ENCODE measurements at places on chromosomes 12 and 14. TPM values are rescaled to one million over a fixed set of nuclear protein-coding genes. Genes with fewer than 3 reads are reported as not detected.

- H3K4me1 ChIP-seq, result peaks cover 24% of the 10 kb centered on the region
- H3K27ac ChIP-seq, result peak overlapping the region; percentile 91
- no peaks in the 10 kb centered on the region for H3K27me3 ChIP-seq
- DNase-seq, result no peak
- peak overlapping the region; percentile 85 for H3K4me3 ChIP-seq
Observed at GRCh38 chr14:22872833-22873520, 1.4 kb downstream of the LRP10 start.

GRCh38 chr12:117452112-117452511 lies 90.7 kb upstream of the NOS1 start:
- H3K36me3 ChIP-seq, result no peaks in the 10 kb centered on the region
- no peak overlapping the region for H3K27ac ChIP-seq
- H3K27me3 ChIP-seq, result no peaks in the 10 kb centered on the region
- no peaks in the 10 kb centered on the region for H3K4me1 ChIP-seq
- no peak for DNase-seq

GRCh38 chr12:14614704-14615121 lies 47.0 kb upstream of the PLBD1 start:
- peak overlapping the region; percentile 97 for H3K27ac ChIP-seq
- peaks cover 49% of the 10 kb centered on the region for H3K4me1 ChIP-seq
- no peaks in the 10 kb centered on the region for H3K36me3 ChIP-seq
- no peaks in the 10 kb centered on the region for H3K27me3 ChIP-seq

- H3K27me3 ChIP-seq, result no peaks in the 10 kb centered on the region
- no peaks in the 10 kb centered on the region for H3K4me1 ChIP-seq
- H3K36me3 ChIP-seq, result no peaks in the 10 kb centered on the region
- H3K4me3 ChIP-seq, result no peak overlapping the region
- no peak overlapping the region for H3K27ac ChIP-seq
Observed at GRCh38 chr12:6620137-6620884, 13.1 kb upstream of the CHD4 start.

DNA sequence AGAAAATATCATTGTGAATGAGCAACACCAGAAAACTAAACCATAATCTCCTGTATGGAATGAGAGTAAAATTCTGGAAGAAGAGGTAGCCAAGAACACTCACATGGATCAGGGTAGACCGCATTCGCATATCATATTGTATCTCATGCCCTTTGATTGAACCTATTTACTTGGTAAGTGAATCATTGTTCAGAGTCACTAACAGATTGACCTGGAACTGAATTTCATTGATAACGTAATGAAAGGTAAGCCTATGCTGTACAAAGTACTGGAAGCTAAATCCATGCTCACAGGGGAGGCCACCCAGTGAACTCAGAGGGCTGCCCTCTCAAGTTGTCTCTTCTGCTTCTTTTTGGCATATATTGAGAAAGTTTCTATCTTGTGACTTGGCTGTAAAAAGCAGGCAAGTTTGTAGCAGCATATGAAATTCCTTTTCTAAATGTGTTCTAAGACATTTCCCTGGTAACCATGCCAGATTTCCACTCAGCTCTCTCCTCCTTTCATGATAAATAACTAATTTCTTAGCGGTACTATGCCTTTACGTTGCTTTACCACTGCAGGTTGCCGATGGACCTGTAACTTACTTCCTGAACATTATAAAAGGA lies 91.4 kb downstream of the PLCZ1 start:
- H3K4me1 ChIP-seq, result no peaks in the 10 kb centered on the region
- H3K36me3 ChIP-seq, result no peaks in the 10 kb centered on the region
- DNase-seq, result no peak
- H3K27ac ChIP-seq, result no peak overlapping the region
- no peak overlapping the region for H3K4me3 ChIP-seq
- no peaks in the 10 kb centered on the region for H3K27me3 ChIP-seq

DNA sequence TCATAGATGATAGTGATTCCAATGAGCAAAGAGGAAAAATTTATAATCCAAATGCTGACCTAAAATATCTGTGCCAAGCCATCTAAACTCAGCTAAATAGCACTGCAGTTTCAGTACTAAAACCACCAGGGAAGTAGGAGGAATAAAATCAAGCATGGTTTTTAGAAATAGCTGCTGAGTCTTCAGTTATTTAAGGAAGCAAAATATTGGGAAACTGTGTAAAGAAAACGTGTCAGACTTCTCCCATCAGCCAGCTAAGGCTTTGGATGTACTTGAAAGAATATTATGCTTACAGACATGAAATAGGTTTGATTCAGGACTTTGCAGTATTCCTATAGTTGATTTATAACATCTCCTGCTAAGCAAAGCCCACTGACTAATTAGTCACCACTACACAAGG lies 24.7 kb downstream of the CLEC2D start:
- no peak overlapping the region for H3K4me3 ChIP-seq
- no peaks in the 10 kb centered on the region for H3K4me1 ChIP-seq
- no peaks in the 10 kb centered on the region for H3K27me3 ChIP-seq
- H3K36me3 ChIP-seq, result no peaks in the 10 kb centered on the region
- DNase-seq, result no peak
- no peak overlapping the region for H3K27ac ChIP-seq

- no peak overlapping the region for H3K27ac ChIP-seq
- no peaks in the 10 kb centered on the region for H3K36me3 ChIP-seq
- no peaks in the 10 kb centered on the region for H3K4me1 ChIP-seq
- H3K4me3 ChIP-seq, result no peak overlapping the region
- no peak for DNase-seq
- H3K27me3 ChIP-seq, result no peaks in the 10 kb centered on the region
Observed at GRCh38 chr14:78764240-78764639, 594.1 kb downstream of the NRXN3 start.

GRCh38 chr14:23559010-23559925 lies 3.2 kb downstream of the THTPA start:
- no peak overlapping the region for H3K4me3 ChIP-seq
- H3K27ac ChIP-seq, result no peak overlapping the region

GRCh38 chr14:90963343-90963742 lies 97.1 kb downstream of the RPS6KA5 start:
- no peak overlapping the region for H3K27ac ChIP-seq
- H3K36me3 ChIP-seq, result no peaks in the 10 kb centered on the region
- H3K4me3 ChIP-seq, result no peak overlapping the region
- H3K27me3 ChIP-seq, result no peaks in the 10 kb centered on the region
- H3K4me1 ChIP-seq, result no peaks in the 10 kb centered on the region

- H3K4me1 ChIP-seq, result peaks cover 2% of the 10 kb centered on the region
- H3K27ac ChIP-seq, result no peak within 1 kb of the TSS
- H3K4me3 ChIP-seq, result no peak within 1 kb of the TSS
- no peaks in the 10 kb centered on the region for H3K27me3 ChIP-seq
- no peak for DNase-seq
Observed at GRCh38 chr12:6647083-6647604, at the start of gene ACRBP. Gene ACRBP, minus strand, starts transcription at chr12:6647432. Its CDS starts 66 bp downstream, at chr12:6647366.

DNA sequence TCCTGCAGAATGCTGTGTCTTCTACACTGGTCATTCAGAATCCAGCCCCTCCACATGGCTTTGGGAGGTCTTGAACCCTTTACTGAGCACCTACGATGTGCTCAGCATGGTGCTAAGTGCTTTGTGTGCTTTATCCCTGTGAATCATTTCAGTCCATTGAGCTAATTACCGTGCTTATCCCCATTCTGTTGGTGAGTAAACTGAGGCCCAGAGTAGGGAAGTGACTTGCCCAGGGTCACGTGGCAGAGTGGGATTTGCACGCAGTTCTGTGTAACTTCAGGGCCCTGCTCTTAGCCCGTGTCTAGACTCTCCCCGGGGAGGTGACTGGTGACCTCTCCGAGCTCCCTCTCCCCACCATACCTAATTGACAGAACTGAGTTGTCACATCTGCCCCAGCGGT lies 27.4 kb downstream of the MVK start:
- H3K4me3 ChIP-seq, result no peak overlapping the region
- no peak for DNase-seq
- no peaks in the 10 kb centered on the region for H3K27me3 ChIP-seq
- H3K4me1 ChIP-seq, result no peaks in the 10 kb centered on the region
- H3K27ac ChIP-seq, result no peak overlapping the region

DNA sequence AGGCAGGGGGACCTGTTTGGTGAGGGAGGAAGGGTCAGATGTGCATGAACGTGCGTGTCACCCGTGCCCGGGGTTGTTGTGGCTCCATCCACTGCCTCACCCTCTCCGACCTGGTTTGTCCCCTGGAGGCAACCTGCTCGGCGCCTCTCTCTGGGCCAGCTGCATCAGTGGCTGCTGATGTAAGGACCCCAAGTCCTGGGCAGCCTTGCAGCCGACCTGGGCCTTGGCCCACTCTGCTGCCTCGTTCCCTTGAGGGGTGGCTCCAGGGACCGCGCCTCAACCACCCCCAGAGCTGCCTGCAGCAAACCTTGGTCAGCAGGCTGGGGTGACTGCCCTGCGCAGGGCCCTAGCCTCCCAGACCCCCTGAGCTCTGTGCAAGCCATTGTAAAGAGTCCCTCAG lies 351.7 kb downstream of the TMEM121 start:
- no peaks in the 10 kb centered on the region for H3K27me3 ChIP-seq
- no peak for DNase-seq
- no peaks in the 10 kb centered on the region for H3K36me3 ChIP-seq
- no peaks in the 10 kb centered on the region for H3K4me1 ChIP-seq

- no peaks in the 10 kb centered on the region for H3K27me3 ChIP-seq
- no peak overlapping the region for H3K27ac ChIP-seq
- no peak overlapping the region for H3K4me3 ChIP-seq
- no peaks in the 10 kb centered on the region for H3K36me3 ChIP-seq
Observed at GRCh38 chr12:108307006-108307405, 32.1 kb downstream of the CMKLR1 start.

- peak; percentile 76 for DNase-seq
- H3K36me3 ChIP-seq, result peaks cover 24% of the 10 kb centered on the region
- H3K27me3 ChIP-seq, result no peaks in the 10 kb centered on the region
- peak overlapping the region; percentile 94 for H3K4me3 ChIP-seq
- H3K4me1 ChIP-seq, result peaks cover 32% of the 10 kb centered on the region
Observed at GRCh38 chr12:388541-389141, 479 bp downstream of the KDM5A start.

- no peak overlapping the region for H3K4me3 ChIP-seq
- H3K27me3 ChIP-seq, result no peaks in the 10 kb centered on the region
- 0 out of 2 replicates have a peak, but pooled peaks cover 3% of the 10 kb centered on the region for H3K4me1 ChIP-seq
- no peak for DNase-seq
- no peaks in the 10 kb centered on the region for H3K36me3 ChIP-seq
Observed at GRCh38 chr12:43331935-43332334, 220.1 kb downstream of the ADAMTS20 start.

- H3K27me3 ChIP-seq, result no peaks in the 10 kb centered on the region
- DNase-seq, result no peak
- H3K36me3 ChIP-seq, result no peaks in the 10 kb centered on the region
- no peak overlapping the region for H3K4me3 ChIP-seq
Observed at GRCh38 chr12:91072931-91073330, 15.1 kb upstream of the KERA start.

- H3K27ac ChIP-seq, result no peak within 1 kb of the TSS
- peaks cover 31% of the 10 kb centered on the region for H3K4me1 ChIP-seq
- DNase-seq, result no peak
- H3K4me3 ChIP-seq, result no peak within 1 kb of the TSS
- H3K36me3 ChIP-seq, result no peaks in the 10 kb centered on the region
Observed at GRCh38 chr14:105525861-105526775, at the start of gene TMEM121. Gene TMEM121, plus strand, starts transcription at chr14:105526583. Its CDS starts 2,252 bp downstream, at chr14:105528835.

- H3K36me3 ChIP-seq, result no peaks in the 10 kb centered on the region
- H3K27me3 ChIP-seq, result no peaks in the 10 kb centered on the region
- H3K4me1 ChIP-seq, result no peaks in the 10 kb centered on the region
- H3K4me3 ChIP-seq, result no peak overlapping the region
Observed at GRCh38 chr14:21933681-21934080, 260.1 kb upstream of the OR4E1 start.

DNA sequence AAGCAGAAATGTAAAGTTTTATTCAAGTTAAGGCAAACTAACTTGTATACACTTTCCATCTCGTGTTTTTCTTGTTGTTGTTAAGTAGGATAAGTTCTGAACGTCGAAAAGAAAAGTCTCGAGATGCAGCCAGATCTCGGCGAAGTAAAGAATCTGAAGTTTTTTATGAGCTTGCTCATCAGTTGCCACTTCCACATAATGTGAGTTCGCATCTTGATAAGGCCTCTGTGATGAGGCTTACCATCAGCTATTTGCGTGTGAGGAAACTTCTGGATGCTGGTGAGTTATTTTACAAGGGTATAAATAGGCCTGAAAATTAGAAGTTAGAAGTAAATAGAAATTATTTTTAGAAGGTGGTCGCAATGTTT lies 25.0 kb downstream of the HIF1A start:
- H3K4me1 ChIP-seq, result peaks cover 81% of the 10 kb centered on the region
- DNase-seq, result no peak
- no peaks in the 10 kb centered on the region for H3K27me3 ChIP-seq
- no peak overlapping the region for H3K4me3 ChIP-seq
- H3K36me3 ChIP-seq, result peaks cover 45% of the 10 kb centered on the region

DNA sequence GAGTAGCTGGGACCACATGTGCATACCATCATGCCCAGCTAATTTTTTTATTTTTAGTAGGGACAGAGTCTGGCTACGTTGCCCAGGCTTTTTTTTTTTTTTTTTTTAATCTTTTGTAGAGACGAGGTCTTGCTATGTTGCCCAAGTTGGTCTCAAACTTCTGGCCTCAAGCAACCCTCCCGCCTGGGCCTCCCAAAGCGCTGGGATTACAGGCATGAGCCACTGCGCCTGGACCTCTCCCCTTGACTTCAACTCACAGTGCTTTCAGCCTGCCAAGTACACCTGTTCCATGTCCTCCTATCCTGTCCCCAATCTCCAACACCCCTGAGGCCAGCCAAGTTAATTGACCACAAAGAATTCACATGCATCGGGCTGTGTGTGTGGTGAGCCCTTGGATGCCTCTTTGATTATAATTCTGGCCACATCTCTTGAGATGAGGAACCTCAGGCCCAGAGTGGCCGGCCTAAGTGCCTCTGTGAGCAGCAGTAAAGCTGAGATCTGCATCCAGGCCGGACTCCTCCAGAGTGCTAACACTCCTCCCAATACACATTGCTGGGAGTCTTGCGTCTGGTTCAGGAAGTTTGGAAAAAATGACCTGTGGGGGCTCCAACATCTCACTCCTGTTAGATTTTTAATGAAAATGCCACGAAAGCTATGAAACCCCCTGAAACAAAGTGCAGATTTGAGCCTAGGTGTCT lies 6.8 kb downstream of the RAB35 start:
- H3K36me3 ChIP-seq, result peaks cover 25% of the 10 kb centered on the region
- peak overlapping the region; percentile 91 for H3K27ac ChIP-seq
- H3K4me1 ChIP-seq, result peaks cover 31% of the 10 kb centered on the region
- H3K4me3 ChIP-seq, result no peak overlapping the region
- DNase-seq, result no peak

- peaks cover 18% of the 10 kb centered on the region for H3K36me3 ChIP-seq
- peaks cover 59% of the 10 kb centered on the region for H3K4me1 ChIP-seq
- H3K27me3 ChIP-seq, result no peaks in the 10 kb centered on the region
- DNase-seq, result peak; percentile 91
Observed at GRCh38 chr12:64610660-64611340, 505 bp downstream of the RASSF3 start.

- no peak overlapping the region for H3K4me3 ChIP-seq
- DNase-seq, result no peak
- H3K27ac ChIP-seq, result no peak overlapping the region
- H3K4me1 ChIP-seq, result peaks cover 9% of the 10 kb centered on the region
Observed at GRCh38 chr12:19643635-19644034, 204.3 kb downstream of the AEBP2 start.

The KCNA1 gene
- total RNA-seq, result 0.25 TPM

The PPP1R36 gene
- 0.18 TPM for total RNA-seq

The SPX gene
- total RNA-seq, result 787 TPM

The KCNJ8 gene
- not detected for total RNA-seq

The KRT1 gene
- not detected for total RNA-seq

The SERPINA10 gene
- not detected for total RNA-seq

The RAP1B gene
- 153 TPM for total RNA-seq

The KRT77 gene
- total RNA-seq, result not detected

The RIN3 gene
- total RNA-seq, result not detected

The SRRM4 gene
- total RNA-seq, result not detected

Measured in Karpas-422 (cell line).